ENCODE measurements at places on chromosomes 11 and 22.

- no peak for DNase-seq
Observed at GRCh38 chr22:32486656-32487390, 12.2 kb downstream of the FBXO7 start.

- DNase-seq: no peak
Observed at GRCh38 chr11:44561964-44562734, 3.3 kb upstream of the CD82 start.

GRCh38 chr11:35337136-35337913 lies 82.0 kb downstream of the SLC1A2 start:
- no peak for DNase-seq

DNA sequence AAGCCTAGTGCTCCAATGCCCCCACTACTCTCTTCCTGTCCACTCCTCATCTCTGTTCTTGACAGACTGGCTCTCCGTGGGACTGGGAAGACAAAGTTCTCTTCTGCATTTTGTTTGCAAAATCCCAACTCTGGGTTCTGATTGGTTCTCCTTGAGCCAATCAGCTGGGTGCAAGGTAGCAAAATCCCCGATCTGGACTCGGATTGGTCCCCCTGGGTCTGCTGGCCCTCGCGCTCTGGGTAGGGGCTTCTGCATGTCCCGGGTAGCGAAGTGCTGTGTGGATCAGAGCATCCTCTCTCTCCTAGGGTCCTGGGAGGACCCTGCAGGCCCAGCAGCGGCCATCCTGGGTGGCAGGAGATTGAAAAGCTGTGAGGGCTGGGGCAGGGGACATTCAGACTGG lies 22.3 kb upstream of the A4GALT start:
- DNase-seq: no peak

GRCh38 chr11:33835143-33835878 lies 56.6 kb downstream of the LMO2 start:
- DNase-seq: peak; percentile 62

DNA sequence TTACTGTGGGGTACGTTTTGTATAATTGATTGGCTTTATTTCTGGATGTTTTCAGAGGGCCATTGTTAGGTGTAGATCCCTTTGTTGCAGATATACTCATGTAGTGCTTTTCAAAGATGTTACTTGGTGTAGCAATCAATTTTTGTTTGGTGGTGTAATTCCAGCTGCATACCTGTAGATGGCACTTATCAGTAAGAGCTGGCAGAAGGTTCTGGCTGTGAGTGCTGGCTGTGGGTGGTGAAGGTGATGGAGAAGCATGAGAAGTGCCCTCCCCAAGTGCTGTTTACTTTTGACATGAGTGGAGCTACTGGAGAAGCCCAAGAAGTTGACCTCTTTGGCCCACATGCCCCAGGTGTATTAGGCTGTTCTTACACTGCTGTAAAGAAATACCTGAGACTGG lies 1074.9 kb downstream of the FAM181B start:
- DNase-seq: peak; percentile 22

GRCh38 chr11:103594283-103594682 lies 442.2 kb upstream of the DDI1 start:
- DNase-seq: no peak

DNA sequence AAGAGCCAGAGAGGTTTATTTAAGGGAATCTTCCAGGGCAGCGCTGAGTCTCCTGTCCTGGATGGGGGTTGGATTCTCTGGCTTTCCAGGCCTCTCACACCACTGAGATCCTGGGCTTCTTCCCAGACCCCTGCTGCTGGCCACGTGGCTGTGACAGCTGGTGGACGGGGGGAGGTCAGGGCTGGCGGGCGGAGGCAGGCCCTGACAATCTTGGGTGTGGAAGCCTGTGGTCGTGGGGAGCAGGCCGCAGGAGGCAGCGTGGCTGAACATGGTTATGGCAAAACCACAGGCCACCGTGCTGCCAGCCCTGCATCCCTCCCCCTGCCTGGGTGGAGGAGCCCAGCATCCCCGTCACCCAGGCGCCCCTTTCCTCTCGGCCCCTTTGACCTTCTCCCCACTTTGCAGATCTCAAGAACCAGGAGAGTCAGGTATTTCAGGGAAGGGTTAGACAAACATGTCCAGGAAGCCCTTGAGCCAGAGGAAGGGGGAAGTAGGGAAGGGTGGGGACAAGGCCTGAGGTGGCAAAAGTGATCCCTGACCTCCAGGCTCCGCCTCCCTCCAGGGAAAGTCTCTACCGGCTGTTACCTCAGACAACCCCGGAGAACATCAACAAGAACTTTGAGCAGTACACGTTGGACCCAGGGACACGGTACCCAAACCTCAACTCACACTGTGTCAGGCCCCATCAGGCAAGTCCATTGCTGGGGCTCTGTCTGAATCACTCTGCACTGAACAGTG lies 111.8 kb downstream of the MICAL2 start:
- DNase-seq: peak; percentile 39

- DNase-seq: no peak
Observed at GRCh38 chr11:130737866-130738431, 178.3 kb downstream of the SNX19 start.

All from hematopoietic multipotent progenitor cell treated with erythropoietin and hydrocortisone succinate and interleukin-3 and kit ligand, for 8 days (in vitro differentiated cells).